ENCODE measurements at places on chromosomes 16 and 17.
A peak's percentile ranks its signal among the peaks of the same experiment; 100 is the strongest.

DNA sequence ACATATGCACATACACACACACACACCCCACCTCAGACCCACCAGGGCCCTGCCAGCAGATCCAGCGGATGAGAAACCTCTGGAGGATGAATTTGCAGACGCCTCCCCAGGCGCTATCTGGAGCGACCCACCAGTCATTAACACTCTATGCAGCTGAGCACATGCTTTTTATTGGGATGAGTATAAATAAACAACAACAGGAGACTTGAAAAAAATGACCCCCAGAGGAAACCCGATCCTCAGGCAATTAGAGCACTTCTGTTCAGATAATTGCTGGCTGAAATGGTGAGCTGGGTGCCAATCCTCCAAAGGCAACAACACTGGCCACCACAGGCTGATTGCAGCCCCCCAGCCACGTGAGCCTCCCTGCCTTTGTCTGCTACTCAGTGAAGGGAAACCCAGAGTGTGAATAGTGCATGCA, 32.9 kb downstream of the DYNLRB2 start:
- DNase-seq: no peak

DNA sequence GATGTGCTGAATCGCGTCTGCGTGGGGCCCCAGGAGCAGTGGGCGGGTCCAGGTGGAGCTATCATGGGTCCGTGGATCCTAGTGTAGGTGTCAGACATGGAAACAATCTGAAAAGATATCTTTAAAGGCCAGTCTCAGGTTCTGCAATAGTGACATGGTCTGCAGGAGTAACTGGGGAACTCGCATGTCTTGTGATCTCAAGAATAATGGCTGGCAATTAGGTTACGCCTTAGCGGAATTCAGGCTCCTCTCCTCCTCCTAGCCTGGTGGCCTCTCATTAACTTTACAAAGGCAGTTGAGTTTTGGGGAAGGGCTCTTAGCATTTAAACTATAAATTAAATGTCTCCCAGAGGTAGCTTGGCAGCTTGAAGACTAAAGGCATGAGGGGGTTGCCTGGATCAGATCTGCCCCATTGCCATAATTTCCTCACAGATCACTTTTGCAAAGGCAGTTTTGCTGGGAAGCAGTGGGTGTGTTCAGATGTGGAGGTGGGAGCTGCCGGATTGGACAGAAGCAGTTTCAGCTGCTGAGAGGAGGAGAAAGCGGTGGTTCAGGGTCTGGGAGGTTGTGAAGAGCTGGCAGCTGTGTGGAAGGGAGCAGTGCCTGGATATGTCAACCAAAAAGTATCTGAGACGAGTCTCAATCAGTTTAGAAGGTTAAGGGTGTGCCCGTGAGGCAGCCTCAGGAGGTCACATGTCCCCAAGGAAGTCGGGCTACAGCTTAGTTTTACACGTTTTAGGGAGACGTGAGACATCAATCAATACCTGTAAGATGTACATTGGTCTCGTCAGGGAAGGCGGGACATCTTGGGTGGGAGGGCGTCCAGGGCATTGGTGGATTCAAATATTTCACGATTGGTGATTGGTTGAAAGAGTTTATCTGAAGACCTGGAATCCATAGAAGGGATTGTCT, 2.7 kb downstream of the TBCD start:
- DNase-seq: no peak

DNA sequence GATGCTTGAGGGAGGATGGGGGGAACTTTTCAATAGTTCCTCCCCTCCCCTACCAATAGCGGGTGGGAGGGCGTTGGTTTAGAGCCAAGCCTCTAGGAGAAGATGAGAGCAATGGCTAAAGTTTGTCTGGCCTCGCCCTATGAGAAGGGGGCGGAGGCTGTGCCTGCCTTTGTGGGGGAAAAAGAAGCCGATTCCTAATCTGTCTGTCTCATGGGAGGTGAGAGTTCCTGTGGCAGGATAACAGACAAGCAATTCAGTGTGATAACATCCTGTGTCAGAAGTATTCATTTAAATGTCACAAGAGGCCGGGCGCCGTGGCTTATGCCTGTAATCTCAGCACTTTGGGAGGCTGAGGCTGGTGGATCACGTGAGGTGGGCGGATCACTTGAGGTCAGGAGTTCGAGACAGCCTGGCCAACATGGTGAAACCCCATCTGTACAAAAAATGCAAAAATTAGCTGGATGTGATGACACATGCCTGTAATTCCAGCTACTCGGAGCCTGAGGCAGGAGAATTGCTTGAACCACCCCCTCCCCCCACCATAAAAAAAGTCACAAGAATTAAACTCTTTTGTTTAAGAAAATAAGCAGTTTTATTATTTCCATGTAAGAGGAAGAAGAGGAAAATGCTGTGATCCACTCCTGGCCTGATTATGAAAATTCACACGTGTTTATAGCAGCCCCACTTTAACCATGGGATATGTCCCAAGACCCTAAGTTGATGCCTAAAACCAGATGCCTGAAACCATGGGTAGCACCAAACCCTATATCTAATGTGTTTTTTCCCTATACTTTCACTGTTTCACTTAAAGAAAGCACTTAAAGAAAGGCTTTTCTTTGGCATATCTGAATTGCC, 1.7 kb downstream of the SLFN5 start:
- peak; percentile 83 for DNase-seq

DNA sequence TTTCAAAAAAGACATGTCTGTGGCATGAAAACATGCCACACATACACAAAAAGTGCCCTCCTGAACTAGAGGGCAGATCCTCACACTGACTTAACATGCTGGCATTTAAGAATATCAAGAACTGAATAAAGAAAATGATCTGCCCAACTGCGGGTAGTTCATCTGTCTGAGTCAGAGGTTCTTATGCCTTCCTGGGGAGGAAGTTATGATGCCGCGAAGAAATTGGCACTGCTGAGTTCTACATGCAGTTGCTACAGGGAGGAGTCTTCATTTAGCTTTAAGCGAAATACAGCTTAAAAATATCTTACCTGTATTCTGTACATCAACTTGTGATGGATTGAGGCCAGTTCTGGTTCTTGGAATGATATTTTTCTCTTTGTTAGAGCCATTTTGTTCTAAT, 6.3 kb downstream of the ALDH3A2 start:
- DNase-seq: no peak

- DNase-seq: peak; percentile 90
Measured at GRCh38 chr17:82037092-82037888, at the start of gene DCXR. Gene DCXR (minus strand): TSS chr17:82037697. CDS start chr17:82037682, 15 bp downstream.
